NCI-H1436 treated with DMSO at 0.1 percent for 48 hours (cell line): ENCODE measurements at places on chromosomes 16 and 17.

DNA sequence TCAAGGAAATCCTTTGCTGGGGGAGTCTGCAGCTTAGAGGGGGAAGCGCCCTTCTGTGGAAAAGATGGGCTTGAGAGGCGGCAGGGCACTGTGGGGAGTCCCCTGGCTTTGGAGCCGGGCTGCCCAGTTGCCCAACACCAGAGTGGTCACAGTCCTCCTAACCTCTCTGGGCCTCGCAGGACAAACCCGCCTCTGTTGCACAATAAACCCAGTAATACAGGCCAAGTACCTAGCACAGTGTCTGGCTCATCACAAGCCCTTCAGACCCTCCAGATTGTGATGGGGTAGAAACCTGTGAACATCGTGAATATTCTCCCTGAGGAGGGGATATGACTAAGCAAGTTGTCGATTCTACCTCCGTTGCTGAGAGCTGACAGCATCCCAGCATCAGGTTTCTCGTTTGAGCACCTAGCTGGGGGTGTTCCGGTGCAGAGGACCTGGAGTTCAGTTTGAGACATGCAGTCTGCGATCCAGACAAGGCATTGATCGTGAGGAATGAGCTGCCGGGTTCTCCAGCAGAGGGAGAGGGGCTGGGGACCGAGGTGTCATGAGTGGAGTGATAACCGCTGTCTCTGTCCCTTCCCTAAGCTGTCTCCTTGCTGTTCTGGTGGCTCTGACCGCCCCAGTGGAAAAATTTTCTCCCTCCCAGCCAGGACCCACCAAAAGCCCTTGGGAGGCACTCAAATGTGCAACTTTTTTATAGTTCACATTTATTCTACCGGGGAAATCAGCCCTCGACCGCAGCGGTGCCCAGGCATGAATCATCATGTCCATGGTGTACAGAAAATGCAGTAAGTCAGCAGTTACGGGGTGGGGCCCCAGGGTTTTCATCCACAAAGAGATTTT lies 161.9 kb downstream of the WSCD1 start:
- no peak for DNase-seq

DNA sequence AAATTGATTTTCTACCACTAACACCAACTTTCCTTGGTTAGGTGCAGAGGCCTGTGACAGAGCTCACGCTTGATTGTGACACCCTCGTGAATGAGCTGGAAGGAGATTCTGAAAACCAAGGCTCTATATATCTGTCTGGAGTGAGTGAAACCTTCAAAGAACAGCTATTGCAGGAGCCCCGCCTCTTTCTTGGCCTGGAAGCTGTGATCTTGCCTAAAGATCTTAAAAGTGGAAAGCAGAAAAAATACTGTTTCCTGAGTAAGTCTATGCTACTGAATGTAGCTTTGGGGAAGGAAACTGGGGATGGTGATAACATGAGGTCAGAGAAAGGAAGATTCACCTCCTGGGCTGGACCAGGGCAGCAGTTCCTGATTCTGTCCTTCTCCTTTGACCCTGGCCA lies 38.3 kb downstream of the REXO5 start:
- no peak for DNase-seq

GRCh38 chr16:81680444-81681275 lies 98.4 kb upstream of the PLCG2 start:
- no peak for DNase-seq

DNA sequence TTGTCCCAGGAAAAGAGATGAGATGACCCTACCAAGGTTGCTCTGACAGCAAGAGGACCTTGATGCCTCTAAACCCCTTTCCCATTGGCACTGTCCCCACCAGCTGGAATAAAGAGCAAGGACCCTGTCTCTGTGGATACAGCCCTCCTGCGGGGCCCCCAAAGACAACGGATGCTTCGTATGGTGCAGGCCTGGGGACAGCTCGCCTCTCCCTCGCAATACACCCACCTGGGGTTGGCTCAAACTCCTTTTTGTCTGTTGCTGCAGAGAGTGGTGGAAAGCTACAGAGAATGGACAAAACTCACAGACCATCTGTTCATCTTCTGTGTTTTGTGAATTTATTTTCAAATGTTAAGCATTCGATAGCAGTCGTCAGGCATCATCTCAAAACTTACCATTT lies 27.6 kb upstream of the CACNG3 start:
- no peak for DNase-seq

GRCh38 chr17:63082273-63082861 lies 116.3 kb downstream of the TANC2 start:
- DNase-seq = no peak

- no peak for DNase-seq
Measured at GRCh38 chr16:53662072-53662471, 41.6 kb downstream of the RPGRIP1L start.
